Chondrocyte (in vitro differentiated cells): ENCODE measurements at places on chromosomes 6 and 20. TPM values are rescaled to one million over a fixed set of nuclear protein-coding genes. Genes with fewer than 3 reads are reported as not detected.

DNA sequence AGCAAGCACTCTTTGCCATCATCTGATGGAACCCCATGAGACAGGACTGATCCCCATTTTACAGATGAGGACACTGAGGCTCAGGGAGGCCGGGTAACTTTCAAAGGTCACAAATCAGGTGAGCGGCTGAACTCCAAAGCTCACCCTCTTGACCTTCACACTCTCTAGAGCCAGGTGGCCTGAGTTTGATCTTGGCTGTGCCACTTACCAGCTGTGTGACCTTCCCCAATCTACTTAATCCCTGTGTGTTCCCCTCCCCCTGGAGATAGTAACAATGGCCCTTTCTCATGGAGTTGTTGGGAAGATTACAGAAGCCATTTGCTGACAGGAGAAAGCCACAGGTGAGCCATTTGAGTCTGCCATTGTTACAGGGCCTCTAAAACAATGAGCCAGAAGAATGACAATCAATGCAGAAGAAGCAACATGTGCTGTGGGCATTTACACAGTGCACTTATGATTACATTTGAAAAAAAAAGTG is 34.5 kb downstream of the BMP7 start:
- no peak overlapping the region for H3K27ac ChIP-seq
- no peaks in the 10 kb centered on the region for H3K36me3 ChIP-seq
- H3K4me1 ChIP-seq, result no peaks in the 10 kb centered on the region
- DNase-seq, result no peak
- peaks cover 51% of the 10 kb centered on the region for H3K27me3 ChIP-seq

- no peak for DNase-seq
- H3K4me3 ChIP-seq, result no peak overlapping the region
- no peaks in the 10 kb centered on the region for H3K36me3 ChIP-seq
- H3K4me1 ChIP-seq, result no peaks in the 10 kb centered on the region
- no peak overlapping the region for H3K27ac ChIP-seq
Observed at GRCh38 chr20:21670981-21671380, 34.5 kb upstream of the PAX1 start.

DNA sequence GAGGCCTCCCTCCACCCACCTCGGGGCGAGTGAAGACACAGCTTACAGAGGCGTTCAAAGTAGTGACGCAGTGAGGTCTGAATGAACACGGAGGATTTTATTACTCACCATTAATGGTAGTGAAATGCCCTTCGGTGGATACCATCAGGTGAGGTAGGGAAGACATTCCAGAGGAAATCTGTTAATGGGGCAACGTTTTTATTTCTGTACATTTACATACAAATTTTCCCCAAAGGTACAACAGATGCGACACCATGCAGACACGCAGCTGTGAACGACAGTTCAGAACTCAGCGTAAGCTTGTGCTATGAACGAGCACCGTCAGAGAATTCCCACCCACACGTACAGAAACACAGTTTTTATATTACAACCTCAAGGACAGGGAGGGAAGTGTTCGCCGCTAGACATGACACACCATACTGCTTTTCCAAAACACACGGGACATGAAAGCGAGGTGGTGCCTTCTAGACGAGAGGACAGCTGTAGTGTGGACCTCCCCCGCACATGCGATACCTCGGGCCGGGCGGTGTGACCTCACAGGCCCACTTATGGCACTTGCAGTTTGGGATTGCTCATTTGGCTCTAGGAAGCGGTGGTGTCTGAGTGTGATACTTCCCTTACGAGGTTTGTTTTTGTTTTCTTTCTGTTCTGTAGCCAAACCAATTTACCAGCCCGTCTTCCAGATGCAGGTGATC is 10.7 kb downstream of the PSMG4 start:
- H3K27me3 ChIP-seq, result no peaks in the 10 kb centered on the region
- H3K4me1 ChIP-seq, result peaks cover 6% of the 10 kb centered on the region
- peak; percentile 64 for DNase-seq
- H3K4me3 ChIP-seq, result no peak overlapping the region
- H3K36me3 ChIP-seq, result peaks cover 26% of the 10 kb centered on the region
- peak overlapping the region; percentile 27 for H3K27ac ChIP-seq

DNA sequence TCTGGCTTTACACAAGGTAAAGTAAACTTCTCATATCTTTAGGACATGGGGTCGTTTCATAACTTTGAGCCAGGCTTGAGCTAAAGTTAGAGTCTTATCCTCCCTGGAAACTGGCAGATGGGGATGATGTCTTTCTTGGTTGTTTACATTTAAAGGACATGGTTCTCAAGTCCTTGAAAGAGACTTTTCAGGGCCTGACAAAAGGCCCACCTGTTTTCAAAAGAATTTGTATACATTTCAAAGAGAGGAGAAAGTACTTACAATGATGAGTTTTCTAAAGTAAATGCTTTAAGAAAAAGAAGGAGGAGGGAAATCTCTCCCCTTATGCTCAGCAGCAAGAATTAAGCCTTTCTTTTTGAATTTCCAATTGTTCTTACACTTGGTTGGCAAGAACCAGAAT is 45.7 kb upstream of the TINAG start:
- no peaks in the 10 kb centered on the region for H3K36me3 ChIP-seq
- no peak for DNase-seq
- H3K4me1 ChIP-seq, result peaks cover 3% of the 10 kb centered on the region
- no peak overlapping the region for H3K4me3 ChIP-seq
- peaks cover 2% of the 10 kb centered on the region for H3K27me3 ChIP-seq

The WFDC9 gene
- not detected in 3 replicates for total RNA-seq

The SNAP91 gene
- total RNA-seq, result 0.15 to 0.23 TPM (median 0.20 TPM) in 3 replicates
